ENCODE measurements at places on chromosomes 6 and 20.

GRCh38 chr6:14763139-14763538, 482.7 kb upstream of the JARID2 start:
- no peak for DNase-seq

DNA sequence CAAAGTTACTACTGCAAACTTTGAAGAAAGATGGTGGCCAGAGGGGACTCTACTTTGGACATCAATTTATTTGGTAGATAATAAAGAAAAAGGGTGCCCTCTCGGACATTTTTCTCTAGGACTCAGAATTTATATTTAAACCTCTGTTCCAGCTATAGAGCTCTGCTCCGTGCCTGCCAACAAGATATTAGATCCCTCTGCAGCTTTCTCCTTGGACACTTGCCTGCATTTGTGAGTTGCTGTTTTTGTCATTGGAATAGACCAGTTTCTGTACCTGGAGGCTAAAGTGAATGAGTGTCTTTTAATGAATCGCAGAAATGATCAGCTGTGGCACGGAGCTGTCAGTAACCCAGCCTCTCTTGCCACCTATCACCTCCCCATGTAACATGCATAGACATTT, 253.5 kb downstream of the NRN1 start:
- DNase-seq: no peak

- no peak for DNase-seq
Observed at GRCh38 chr6:156881687-156882629, 104.8 kb downstream of the ARID1B start.

- DNase-seq: no peak
Observed at GRCh38 chr6:69097948-69098347, 462.9 kb downstream of the ADGRB3 start.

DNA sequence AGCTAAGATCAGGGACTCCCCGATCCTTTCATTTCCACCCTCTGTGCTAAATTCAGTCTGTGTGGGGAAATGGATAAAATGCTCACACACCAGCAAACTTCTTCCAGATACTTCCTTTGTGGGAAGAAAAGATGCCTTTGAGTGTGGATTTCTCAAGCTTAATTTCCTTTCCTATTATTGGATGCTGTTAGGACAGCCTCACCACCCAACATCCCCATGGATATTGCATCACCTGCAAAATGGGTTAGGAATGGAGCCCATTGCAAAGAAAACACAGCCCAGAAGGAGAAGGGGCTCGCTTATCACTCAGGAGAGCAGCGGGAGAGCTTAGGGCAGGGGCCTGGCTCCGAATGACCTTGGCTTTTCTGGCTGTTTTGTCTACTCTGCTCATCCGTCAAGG, 272.2 kb downstream of the CDC5L start:
- no peak for DNase-seq

- DNase-seq: no peak
Observed at GRCh38 chr20:44496976-44497375, 21.3 kb downstream of the TTPAL start.

- no peak for DNase-seq
Observed at GRCh38 chr6:127302728-127303660, 36.3 kb downstream of the RNF146 start.

- DNase-seq: no peak
Observed at GRCh38 chr6:16038938-16039337, 89.9 kb upstream of the MYLIP start.

GRCh38 chr6:19830171-19830570, 7.0 kb upstream of the ID4 start:
- DNase-seq: no peak

DNA sequence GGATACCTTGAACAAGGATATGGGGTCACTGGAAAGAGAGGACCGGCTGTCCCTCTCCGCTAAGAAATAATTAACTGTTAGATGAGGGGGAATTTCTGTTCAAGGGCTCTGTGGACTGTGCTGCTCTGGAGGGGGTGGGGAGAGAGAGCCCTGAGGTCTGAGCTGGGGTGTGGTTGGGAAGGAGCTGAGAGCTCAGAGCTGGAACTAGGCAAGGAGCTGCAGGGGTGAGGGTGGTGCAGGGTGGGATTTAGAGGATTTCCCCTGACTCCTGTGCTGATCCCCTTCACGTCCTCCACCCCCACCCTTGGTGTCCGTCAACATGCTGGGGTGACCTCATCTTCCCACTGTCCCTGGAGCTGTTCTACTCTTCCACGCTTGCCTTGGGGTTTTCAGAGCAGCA, 52.5 kb downstream of the HLA-A start:
- no peak for DNase-seq

DNA sequence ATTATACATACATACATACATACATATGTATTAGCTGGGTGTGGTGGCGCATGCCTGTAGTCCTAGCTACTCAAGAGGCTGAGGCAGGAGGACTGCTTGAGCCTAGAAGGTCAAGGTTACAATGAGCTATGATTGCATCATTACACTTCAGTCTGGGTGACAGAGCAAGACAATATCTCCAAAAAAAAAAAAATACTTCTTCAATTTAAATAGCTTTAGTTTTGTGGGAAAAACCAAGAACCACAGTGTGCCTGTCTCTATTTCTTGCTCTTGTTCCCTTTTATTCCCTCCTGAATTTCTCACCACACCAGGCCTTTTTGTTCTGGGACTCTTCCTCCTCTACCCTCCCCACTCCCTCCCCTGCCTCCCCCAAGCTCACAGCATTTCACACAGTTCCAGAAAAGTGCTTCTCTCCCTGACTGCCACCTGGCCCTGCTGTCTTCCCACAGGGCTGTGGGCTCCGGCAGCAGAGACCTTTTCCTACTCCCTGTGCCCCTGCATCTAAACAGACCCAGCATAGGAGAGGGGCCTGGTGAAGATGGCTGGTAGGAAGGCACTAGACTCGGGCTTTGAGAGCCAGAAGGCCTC, 1.3 kb downstream of the C20orf203 start:
- DNase-seq: no peak

DNA sequence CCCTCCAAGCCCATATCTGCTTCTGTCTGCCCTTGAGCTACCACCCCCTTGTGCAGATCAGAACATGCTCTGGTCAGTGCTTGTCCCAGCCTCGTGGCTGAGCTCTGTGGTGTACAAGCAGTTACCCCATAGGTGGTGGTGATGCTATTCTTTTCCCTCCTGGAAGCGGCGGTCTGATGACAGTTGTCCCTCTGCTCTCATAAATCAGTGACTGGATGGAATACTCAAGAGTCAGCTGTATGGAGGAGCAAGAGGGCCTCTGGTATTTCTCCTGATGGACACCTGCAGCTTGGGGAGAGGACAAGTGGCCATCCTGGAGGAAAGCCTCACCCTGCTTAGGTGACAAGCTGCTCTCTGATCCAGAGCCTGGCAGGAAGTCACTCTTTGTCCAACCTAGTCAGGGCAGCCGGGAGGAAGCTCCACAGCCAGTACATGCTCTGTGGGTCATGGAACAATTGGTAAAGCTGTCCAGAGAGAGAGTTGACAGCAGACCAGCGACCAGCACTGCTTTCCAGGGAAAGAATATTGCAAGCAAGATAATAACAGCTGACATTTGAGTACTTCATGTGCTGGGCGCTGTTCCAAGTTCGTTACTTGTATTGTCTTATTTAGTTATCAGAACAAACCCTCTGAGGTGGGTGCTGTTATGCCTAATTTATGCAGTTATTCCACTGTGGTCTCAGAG, 47.1 kb downstream of the SCAND1 start:
- DNase-seq: no peak

GRCh38 chr20:38057351-38057972, 23.9 kb downstream of the RPRD1B start:
- no peak for DNase-seq

- no peak for DNase-seq
Observed at GRCh38 chr6:90362318-90362717, 65.7 kb upstream of the BACH2 start.

DNA sequence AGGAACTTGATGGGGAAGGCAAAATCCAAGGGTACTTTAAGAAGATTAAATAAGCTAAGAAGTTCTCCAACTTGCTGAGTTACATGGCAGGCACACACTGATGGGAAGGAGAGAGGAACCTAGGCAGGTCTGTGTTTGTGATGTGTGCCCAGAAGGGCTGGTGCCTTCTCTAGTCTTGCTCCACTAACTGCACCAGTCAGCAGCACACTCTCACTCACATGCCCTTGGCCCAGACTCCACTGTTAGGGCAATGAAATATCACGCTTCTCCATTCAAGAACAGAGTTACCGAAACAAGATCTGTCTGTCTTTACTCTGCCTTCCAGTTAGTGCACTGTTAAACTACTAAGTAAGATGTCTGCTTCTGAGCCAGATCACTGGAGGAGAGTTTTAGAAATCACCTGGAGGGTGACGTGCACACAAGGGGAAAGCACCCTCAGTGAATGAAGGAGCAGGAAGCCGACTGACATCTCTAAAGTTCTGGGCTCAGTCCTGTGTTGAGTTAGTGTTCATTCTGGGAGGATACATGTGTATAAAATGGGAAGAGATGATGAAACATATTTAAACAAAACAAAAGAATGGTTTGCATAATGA, 251.1 kb downstream of the FOXC1 start:
- DNase-seq: no peak

DNA sequence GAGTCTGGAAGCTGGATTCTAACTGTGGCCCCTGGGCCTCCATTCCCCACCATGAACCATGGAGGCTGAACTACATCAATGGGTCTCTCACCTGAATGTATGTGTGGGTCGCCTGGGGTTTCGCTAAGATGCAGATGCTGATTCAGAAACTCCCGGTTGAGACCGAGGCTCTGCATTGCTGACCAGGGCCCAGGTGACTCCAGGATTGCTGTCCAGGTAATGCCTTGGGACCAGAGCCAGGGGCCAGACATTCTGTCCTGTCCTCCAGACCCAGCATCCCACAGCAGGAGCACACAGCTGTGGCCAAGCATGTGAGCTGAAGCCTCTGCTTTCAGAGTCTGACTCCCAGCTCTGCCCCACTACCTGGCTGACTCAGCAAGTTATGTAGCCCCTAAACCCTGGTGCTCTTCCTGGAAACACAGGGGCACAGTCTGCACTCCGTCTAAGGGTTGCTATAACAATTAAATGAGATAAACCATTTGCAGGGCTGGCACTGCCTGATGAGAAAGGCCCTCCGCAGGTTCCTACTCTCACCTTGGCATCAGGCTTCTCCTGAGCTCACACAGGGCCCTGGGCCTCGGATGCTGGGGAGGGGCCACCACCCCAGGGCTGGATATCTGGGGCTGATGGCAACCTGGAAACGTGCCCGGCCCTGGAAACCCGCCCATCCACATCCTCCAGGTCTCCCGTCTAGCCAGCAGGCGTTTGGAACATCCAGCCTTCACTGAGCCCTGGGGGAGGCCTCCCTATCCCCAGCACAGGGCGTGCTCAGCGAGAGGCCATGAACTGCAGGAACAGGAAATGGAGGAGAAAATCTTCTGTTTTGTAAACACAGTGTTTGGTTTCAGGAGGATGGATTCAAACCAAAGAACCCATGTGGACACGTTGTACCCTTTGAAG, 175.7 kb downstream of the DLL1 start:
- no peak for DNase-seq

DNA sequence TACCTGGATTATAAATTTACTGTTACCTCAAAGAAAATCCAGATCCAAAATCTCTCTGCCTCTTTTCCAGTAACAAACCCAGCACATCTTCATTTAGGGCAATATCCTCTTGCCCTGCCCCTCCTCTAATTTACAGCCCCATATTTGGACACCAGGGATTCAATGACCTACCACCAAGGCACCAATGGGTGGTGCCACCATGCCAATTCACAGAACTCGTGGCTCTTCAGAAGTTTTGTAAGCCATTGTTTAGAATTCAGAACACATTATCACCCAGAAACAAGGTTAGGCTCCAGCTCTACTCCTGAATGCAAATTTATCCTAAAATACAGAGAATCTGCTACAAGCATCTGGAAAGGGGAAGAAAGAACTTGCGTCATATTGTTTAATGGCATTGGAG, 67.8 kb upstream of the SASH1 start:
- DNase-seq: no peak

- no peak for DNase-seq
Observed at GRCh38 chr6:7267466-7268091, 45.4 kb downstream of the SSR1 start.

GRCh38 chr6:127518191-127518709, 885 bp downstream of the MTCL3 start:
- no peak for DNase-seq

GRCh38 chr6:6610031-6610591, 21.6 kb downstream of the LY86 start:
- no peak for DNase-seq

GRCh38 chr6:138229663-138230179, 11.4 kb upstream of the PBOV1 start:
- no peak for DNase-seq

GRCh38 chr20:1894471-1894950, 696 bp upstream of the SIRPA start:
- no peak for DNase-seq

DNA sequence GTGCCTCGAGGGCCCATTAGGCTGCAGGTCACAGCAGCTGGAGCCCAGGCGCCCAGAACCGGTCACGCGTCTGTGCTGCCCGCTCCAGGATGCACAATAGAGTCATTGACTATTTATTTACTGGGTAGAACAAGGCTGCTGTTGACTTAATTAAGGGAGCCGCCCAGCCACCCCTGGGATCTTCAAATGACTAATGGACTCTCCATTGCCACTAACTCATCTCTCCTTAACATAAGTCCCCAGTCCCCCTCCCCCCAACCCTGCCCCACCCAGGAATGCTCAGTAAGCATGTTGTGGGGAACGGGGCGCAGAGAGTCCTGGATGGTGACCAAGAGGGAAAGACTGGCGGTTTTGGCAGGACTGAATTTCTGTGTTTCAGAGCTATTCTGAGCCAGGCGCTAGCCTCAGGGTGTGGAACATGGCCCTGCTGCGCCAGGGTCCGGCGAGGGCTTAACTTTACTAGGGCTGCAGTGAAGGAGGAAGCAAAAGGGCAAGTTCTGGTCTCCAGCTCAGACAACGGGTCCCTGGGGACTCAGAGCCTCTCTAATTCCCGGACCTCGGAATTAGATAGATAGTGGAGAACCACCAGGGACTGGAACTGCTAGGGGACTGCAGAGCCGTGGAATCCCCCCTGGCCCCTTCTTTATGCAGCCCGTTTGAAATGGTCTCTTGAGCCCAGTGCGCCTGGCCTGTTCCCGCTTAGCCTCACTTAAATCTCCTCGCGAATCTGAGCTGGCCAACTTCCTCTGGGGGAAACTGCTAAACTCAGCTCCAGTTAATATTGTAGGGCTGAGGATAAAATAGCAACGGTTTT, 1.5 kb upstream of the GRIK2 start:
- DNase-seq: no peak

- DNase-seq: no peak
Observed at GRCh38 chr6:112307707-112308106, 39.4 kb upstream of the RFPL4B start.
